ENCODE measurements at places on chromosomes 4 and X.

DNA sequence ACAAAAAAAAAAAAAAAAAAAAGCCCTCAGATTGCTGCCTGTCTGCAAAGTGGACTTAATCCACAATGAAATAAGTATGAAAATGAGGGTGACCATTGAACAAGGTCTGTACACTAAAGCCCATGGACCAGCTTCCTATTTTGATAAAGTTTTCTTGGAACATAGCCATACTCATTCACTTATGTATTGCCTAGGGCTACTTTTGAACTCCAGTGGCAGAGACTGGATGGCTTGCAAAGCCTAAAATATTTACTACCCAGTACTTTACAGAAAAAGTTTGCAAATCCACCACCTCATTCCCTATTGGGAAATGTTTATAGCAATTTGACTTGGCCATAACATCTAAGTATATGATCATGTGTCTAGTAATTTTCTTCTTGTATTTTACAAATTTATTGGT, 481.7 kb downstream of the NAF1 start:
- no peak for DNase-seq

- no peak for DNase-seq
Observed at GRCh38 chr4:133585323-133585722, 436.2 kb downstream of the PCDH10 start.

GRCh38 chr4:41443340-41444079, 94.4 kb upstream of the LIMCH1 start:
- DNase-seq: no peak

DNA sequence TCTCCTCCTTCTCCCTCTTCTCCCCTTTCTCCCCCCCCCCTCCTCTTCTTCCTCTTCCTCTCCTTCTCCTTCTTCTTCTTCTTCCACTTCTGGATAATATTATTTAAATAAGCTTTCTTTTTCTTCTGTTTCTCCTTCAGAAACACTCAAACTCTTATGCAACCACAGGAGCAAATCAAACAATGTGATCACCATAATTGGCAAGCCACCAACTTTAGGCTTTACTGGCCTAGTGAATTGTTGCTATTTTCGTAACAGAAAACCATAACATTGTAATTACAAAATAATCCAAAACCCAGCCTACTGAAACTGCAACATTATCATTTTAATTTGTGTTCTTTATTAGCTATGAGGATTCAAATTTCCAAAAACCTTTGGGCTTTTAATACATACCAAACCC, 14.3 kb downstream of the DCAF8L1 start:
- no peak for DNase-seq

- DNase-seq: no peak
Observed at GRCh38 chr4:84622959-84623358, 40.0 kb downstream of the CDS1 start.

DNA sequence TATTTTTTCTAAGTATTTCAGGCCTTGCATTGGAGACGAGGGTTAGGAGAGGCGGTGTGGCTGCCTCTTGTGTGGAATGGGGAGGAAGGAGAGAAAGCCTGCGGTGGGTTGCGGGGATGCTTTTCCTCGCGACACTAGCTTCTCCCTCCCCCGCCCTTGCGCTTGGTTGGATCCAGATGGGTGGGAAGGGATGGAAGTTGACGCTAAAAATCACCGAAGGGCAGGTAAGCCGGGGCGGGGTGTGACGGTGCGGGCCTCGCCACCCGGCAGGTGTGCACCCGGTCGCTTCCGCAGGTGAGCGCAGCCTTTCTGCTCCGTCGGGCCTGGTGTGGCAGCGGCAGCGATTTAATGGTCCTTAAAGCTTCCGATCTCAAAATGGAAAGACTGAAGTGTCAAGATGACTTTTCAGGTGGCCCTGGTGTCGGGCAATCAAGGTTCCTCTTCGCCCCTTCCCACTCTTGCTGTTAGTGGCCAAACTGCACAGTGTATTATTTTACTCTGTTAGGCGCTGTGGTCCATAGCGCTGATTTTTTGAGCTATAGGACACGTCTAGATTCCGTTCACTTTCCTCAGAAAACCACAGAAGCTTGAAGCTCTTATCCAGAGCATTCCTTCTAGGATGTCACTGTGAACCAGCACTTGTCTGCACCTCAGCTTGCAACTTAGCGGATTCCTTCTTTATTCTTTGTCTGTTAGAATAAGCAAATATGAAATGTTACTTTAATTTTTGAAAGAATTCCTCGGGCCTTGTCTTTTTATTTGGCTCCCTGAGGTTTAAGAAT, 765 bp downstream of the ENOPH1 start:
- DNase-seq: no peak

- no peak for DNase-seq
Observed at GRCh38 chr4:108237693-108238092, 69.0 kb upstream of the LEF1 start.

- no peak for DNase-seq
Observed at GRCh38 chrX:118758511-118758910, 31.1 kb downstream of the IL13RA1 start.
